ENCODE measurements at places on chromosomes 7 and 10. TPM values are rescaled to one million over a fixed set of nuclear protein-coding genes. Genes with fewer than 3 reads are reported as not detected.

Gene CRPPA
- 0.38 TPM for total RNA-seq

Gene MDFIC
- 15.5 TPM for total RNA-seq

Gene TRPV5
- not detected for total RNA-seq

Gene LLCFC1
- not detected for total RNA-seq

Gene ORC5
- 35.1 TPM for total RNA-seq

Gene TACC2
- 31.1 TPM for total RNA-seq

Gene SERPINE1
- 11.9 TPM for total RNA-seq

Gene CFTR
- total RNA-seq, result not detected

Gene PTEN
- 166 TPM for total RNA-seq

Gene MTERF1
- total RNA-seq, result 14.7 TPM

Gene CRHR2
- not detected for total RNA-seq

Gene SLC29A4
- total RNA-seq, result 2.5 TPM

Gene ZNF777
- 10.1 TPM for total RNA-seq

Gene STX1A
- total RNA-seq, result 63.4 TPM

Gene PIK3AP1
- 1.3 TPM for total RNA-seq

Gene SPRN
- not detected for total RNA-seq

Gene EPDR1
- 103 TPM for total RNA-seq

Gene FOXI2
- not detected for total RNA-seq

Gene SLC26A5
- total RNA-seq, result not detected

Gene SMNDC1
- total RNA-seq, result 10.7 TPM

Gene CCDC146
- 0.27 TPM for total RNA-seq

Gene LIPJ
- total RNA-seq, result not detected

Gene RBP4
- total RNA-seq, result not detected

Gene RNF32
- total RNA-seq, result 1.4 TPM

Gene SLC13A1
- not detected for total RNA-seq

Gene AASS
- 3.8 TPM for total RNA-seq

Gene EPHB6
- total RNA-seq, result not detected

Gene GPR158
- total RNA-seq, result 0.06 TPM

Gene OR6B1
- not detected for total RNA-seq

Gene CLCN1
- not detected for total RNA-seq

Gene IGFBP3
- total RNA-seq, result 359 TPM

Gene NHLRC2
- total RNA-seq, result 27.3 TPM

Gene CDNF
- 0.69 TPM for total RNA-seq

Gene MRC1
- total RNA-seq, result 0.14 TPM

Gene CALML3
- total RNA-seq, result not detected

Gene HOXA1
- not detected for total RNA-seq

Gene C10orf90
- 0.99 TPM for total RNA-seq

Gene TAX1BP1
- 130 TPM for total RNA-seq

Gene TAC1
- total RNA-seq, result not detected

Gene ADRB1
- total RNA-seq, result 2.4 TPM

Gene CADPS2
- 17.2 TPM for total RNA-seq

Gene GPC2
- total RNA-seq, result 2.9 TPM

Gene PDZD7
- total RNA-seq, result 0.52 TPM

Gene TPK1
- total RNA-seq, result 22.8 TPM

Gene AP5Z1
- total RNA-seq, result 12.9 TPM
